ENCODE measurements at places on chromosomes 2 and 18.

DNA sequence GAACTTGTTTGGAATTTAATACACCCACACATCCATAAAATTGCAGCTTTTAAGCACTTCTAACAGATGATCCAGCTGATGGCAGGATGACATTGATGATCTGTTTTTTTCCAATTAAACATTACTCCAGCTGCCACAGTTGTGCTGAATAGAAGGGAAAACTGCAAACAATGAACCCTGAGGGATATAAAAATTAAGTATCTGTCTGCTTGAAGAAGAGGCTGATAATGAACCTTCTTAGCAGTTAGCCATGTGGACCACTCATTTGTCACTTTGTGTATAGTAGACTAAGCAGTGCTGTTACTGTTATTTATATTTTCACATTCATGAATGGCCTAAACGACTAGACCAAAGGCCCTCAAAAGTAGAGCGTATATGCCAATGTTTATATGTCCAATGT, 1201.0 kb upstream of the LRRTM1 start:
- no peak for DNase-seq

GRCh38 chr2:85672456-85672855, 4.5 kb upstream of the SFTPB start:
- DNase-seq, result no peak

GRCh38 chr2:141534666-141535362, 596.0 kb downstream of the LRP1B start:
- peak; percentile 19 for DNase-seq

GRCh38 chr2:15866563-15867193, 73.7 kb upstream of the MYCN start:
- no peak for DNase-seq

DNA sequence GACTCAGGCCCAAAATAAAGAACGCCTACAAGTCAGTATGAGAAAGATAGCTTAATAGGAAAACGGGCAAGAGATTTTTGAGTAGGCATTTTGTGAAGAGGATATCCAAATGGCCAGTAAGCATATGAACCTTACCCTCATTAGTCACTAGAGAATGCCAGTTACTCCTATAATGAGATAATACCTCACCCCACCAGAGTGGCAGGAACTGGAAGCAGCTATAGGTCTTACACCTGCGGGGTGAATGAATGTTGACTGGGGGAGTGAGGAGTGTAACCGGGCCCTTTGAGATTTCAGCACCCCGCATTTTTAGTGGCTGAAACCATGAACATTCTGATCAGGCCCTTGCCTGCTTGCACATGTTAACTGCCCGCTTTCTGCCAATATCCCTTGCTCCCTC, 7.5 kb upstream of the PTPN2 start:
- no peak for DNase-seq

- no peak for DNase-seq
Observed at GRCh38 chr2:31428001-31428418, 13.5 kb upstream of the XDH start.

Data from foreskin melanocyte (primary cell).